ENCODE measurements at places on chromosomes 2 and 18. TPM values are rescaled to one million over a fixed set of nuclear protein-coding genes. Genes with fewer than 3 reads are reported as not detected.

Gene CLEC4F
- not detected for total RNA-seq

Gene SMYD5
- total RNA-seq: 20.2 TPM

Gene ZNF516
- total RNA-seq: 49.8 TPM

Gene SLC66A2
- 42.0 TPM for total RNA-seq

Gene COL3A1
- under 0.01 TPM for total RNA-seq

Gene ATP5MC3
- total RNA-seq: 99.5 TPM

Gene ATP8B1
- total RNA-seq: 55.8 TPM

Gene TNS1
- total RNA-seq: 0.50 TPM

Gene SCN7A
- under 0.01 TPM for total RNA-seq

Gene TMEM163
- not detected for total RNA-seq

Gene PPP1R7
- total RNA-seq: 39.6 TPM

Gene KCNE4
- 0.14 TPM for total RNA-seq

Gene REG3G
- not detected for total RNA-seq

Gene SLC35F5
- 129 TPM for total RNA-seq

Gene CCBE1
- total RNA-seq: 0.28 TPM

Gene DSG4
- total RNA-seq: not detected

Gene SPATA3
- not detected for total RNA-seq

Gene UGT1A10
- total RNA-seq: not detected

Gene DNAJB2
- 39.0 TPM for total RNA-seq

Gene SP110
- 1.7 TPM for total RNA-seq

Gene POTEJ
- not detected for total RNA-seq

Gene TET3
- 15.1 TPM for total RNA-seq

Gene FBLN7
- total RNA-seq: under 0.01 TPM

Gene FSHR
- total RNA-seq: not detected

Gene D2HGDH
- total RNA-seq: 9.9 TPM

Gene RUFY4
- not detected for total RNA-seq

Gene TRIM43
- not detected for total RNA-seq

Gene SP5
- total RNA-seq: not detected

Gene MARCO
- 0.07 TPM for total RNA-seq

Gene GPN1
- 40.3 TPM for total RNA-seq

Gene MYO5B
- total RNA-seq: 53.4 TPM

Gene LRRC30
- not detected for total RNA-seq

Gene PLGLB1
- total RNA-seq: 0.34 TPM

Gene UNC80
- total RNA-seq: 0.21 TPM

Gene STPG4
- 0.07 TPM for total RNA-seq

Gene TEKT4
- not detected for total RNA-seq

Gene CCDC150
- total RNA-seq: 1.6 TPM
